Fibroblast of skin of abdomen (primary cell): ENCODE measurements at places on chromosomes 12 and 14.

GRCh38 chr12:102023343-102023930, 38.4 kb downstream of the WASHC3 start:
- peak; percentile 58 for DNase-seq

GRCh38 chr12:19953734-19954133, 414.6 kb upstream of the PDE3A start:
- DNase-seq, result no peak

- no peak for DNase-seq
Measured at GRCh38 chr14:81303258-81303935, 82.6 kb upstream of the GTF2A1 start.

DNA sequence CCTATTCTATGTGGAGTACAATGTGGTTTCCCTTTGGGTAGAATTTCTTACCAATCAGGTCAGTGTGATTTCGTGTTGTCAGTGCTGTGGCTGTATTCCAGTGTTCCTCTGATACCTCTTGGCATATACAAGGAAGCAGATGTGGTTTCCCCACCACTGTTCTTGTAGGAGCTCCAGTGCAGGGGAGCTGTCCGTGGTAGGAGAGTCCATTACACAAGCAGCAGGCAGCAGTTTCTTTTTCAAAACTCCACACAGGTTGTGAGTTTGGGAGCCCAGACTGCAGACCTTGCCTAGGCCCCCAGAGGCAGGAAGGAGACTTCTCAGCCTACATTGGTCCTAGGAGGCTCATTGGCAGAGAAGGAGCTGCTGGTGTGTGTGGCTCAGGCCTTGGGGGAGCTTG, 452.8 kb downstream of the AACS start:
- DNase-seq, result no peak

DNA sequence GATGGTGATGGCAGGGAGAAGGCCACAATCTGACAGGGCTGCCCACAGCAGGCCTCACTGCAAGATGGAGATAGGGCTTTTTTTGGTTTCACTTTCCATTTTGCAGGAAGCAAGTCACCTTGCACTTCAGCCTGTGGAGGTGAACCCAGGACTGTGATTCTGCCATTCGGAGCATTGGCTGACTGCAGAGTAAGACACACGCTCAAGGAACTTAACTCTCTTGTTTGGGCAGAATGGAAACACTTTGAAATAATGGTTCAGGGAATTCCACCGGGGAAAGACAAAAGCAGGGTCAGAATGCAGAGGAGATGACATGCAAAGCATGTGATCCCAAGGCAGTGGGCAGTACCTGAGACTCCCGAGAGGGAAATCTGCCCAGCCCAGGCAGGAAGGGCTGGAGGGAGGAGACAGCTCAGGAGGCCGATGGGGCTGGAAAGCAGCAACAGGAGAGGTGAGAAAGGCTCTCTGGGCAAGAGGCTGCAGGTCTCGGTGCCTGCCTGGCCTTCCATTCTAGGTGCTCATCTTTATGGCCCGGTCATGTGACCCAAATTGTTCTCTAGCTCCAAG, 58.7 kb upstream of the PRMT8 start:
- DNase-seq, result no peak

GRCh38 chr12:46217541-46218321, 51.1 kb downstream of the SLC38A1 start:
- no peak for DNase-seq

- DNase-seq, result peak; percentile 4
Measured at GRCh38 chr12:113684053-113684907, 212.6 kb upstream of the LHX5 start.

DNA sequence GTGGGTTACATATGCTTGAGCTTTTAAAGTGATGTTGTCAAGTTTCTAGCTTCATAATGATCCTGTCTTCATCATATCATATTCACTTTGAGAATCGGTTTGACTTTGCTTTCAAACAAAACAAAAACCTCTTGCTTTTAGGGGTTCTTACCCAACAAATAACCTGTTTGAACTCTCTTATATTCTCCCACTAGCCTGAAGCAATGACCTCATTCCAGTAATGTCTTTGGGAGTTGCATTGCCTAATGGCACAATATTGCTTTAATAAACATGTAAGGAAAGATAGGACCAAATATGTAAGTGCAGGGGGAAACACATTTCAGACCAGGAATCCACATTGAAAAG, 27.7 kb downstream of the WBP11 start:
- DNase-seq, result no peak

GRCh38 chr14:100078997-100079725, 13.9 kb downstream of the EVL start:
- peak; percentile 80 for DNase-seq

DNA sequence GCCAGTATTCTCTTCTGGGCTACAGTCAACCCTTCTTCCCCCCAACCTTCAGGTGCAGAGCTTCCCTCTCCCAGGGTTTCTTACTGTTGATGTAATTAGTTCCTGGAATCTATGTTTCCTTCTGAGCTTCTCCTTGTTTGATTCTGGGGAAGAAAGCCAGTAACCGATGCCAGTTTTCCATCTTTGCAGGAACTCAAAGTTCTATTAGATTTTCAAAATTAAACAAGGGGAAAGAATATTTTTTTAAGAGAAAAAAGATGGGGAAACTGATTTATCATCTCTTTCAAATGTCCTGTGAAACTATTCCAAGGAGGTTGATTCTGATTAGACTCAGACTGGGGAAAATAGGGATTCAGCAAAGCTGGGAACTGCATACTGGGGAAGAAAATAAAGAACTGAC, 17.9 kb upstream of the FAM234B start:
- no peak for DNase-seq

DNA sequence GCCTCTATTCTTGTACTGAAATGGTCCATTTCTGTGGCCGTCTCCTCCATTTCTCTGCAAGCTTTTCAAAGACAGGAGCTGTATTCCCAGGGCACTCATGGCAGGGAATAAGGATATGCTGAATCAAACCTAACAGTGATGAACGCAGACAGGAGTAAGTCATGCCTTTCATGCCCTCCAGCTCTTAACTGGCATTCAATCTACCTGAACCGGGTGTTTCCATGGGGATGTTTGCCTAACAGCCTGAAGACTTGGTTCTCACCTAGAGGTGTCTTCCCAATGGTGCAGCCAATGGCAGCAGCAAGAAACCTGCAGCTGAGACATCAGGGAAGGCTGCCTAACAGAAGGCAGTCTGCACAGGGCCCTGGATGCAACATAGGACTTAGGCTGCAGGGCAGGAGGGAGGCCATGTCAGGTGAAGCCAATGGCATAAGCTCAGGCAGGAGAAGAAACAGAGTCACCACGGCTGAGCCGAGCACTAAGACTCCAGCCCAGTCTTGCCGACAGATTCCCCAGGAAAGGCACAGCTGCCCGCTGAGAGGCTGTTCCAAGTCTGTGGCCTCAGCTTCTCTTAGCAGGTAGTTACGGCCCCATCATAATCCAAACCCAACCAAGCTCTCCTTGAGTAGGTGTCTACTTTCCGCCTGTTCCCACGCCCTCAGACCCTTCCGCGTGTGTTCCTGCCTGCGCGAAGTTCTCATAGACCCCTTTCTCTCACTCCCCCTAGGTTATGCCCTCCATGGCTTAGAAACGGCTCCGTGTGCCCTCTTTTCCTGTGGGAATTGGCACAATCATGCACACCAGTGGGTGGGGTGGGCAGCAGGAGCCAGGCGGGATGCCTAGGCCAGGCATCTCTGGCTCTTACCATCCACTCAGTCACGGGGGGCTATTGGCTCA, 44.1 kb downstream of the VWF start:
- DNase-seq, result no peak

DNA sequence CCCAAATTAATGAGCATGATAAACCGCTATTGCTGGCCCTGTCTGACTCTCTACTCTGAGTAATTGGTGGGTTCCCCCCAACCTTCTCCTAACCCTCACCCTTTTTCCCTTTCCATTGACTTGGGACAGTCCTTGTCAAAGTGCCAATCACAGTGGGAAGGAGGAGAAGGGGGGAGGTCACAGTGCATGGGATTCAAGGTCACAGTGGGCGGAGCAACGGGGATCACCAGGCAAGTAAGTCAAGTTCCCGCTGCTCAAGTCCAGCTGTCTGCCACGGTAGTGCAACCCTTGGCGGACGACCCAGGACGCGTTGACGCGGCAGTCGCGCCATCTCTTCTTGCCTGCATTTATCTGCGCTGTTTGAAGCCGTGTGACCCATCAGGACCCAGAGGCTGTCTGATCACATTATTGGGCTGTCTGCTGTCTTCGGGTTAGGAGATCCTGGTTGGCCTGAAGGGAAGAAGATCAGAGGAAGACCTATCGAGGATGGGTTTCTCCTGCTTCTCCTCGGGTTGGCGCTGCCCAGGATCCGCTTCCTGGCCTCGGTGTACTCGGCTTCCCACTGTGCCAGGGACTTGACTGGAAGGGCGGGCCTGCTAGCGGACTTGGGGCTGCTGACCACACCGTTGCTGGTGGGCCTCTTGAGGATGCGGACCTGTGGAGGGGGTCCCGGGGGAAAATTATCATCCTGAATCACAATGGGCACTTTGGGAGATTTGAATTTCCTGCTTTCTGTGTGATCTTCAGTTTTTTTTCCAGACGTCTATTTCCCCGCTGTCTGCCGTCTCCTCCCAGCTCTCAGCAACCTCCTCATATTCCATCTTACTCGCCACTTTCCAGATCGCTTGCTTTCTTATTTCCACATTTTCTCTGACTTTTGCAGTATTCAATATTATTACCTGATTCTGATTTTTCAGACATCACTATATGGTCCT, 3.1 kb upstream of the MDM2 start:
- DNase-seq, result no peak

DNA sequence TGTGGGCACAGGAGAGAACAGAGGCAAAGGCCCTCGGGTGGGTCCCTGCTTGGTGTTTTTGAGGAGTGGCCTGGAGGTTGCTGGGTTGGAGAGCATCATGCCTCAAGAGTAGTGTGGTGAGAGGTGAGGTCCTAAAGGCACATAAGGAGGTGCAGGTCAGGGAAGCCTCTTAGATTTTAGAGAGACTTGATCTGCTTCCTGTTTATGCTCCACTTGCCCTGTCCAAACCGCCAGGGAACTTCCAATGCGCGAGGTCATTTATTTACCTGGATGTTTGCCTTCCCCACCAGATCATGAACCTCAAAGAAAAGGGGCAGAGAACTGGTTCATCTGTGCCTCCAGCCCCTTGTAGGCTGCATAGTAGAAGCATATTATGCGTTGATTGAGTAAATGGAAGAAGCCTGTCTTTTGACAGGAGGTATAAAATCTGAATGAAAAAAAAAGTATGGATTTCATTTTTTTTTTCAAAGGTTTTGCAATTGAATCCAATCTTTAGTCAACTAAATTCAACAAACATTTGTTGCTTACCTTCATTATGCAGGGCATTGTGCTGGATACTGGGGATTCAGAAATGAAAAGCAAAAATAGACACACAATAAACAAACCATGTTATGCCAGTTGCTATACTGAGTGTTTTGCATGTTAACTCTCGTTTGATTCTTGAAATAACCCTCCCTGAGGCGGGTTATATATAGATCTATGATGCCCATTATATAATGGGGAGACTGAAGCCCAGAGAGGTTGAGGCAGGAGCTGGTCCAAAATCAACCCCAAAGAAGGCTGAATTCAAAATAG, 485.2 kb downstream of the VRK1 start:
- no peak for DNase-seq

DNA sequence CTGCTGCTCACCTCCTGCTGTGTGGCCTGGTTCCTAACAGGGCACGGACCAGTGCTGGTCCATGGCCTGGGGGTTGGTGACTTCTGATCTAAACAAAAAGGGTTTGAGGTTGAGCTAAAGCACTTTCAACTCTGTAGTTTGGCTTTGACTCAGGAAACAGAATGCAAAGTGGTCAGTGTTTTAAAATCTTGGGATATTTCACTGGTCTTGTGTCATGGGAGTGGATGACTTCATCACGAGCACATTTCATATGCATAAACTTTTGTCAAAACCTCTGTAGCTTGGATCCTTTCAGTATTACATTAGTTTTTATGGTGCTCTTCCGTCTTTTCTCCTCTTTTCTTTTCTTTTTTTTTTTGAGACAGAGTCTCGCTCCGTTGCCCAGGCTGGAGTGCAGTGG, 25.6 kb downstream of the FAM161B start:
- no peak for DNase-seq

DNA sequence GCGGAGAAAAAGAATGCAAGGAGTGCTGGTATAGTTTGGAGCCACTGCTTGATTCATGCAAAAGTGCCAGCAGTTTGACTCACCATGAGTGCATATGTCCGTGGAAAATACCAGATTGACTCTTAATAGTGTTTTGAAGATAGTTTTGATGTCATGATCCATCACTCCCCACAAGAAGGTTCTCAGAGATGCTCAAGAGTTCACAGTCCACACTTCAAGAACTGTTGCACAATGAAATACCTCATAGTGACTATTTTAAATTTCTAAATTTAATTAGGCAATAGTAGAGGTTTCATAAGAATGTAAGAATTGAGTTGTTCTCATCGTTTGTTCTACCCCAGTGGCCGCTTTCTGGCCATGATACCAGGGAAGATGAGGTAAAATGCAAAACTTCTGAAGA, 286.6 kb upstream of the RGS6 start:
- peak; percentile 63 for DNase-seq

GRCh38 chr12:132169376-132169775, 25.1 kb downstream of the NOC4L start:
- no peak for DNase-seq

DNA sequence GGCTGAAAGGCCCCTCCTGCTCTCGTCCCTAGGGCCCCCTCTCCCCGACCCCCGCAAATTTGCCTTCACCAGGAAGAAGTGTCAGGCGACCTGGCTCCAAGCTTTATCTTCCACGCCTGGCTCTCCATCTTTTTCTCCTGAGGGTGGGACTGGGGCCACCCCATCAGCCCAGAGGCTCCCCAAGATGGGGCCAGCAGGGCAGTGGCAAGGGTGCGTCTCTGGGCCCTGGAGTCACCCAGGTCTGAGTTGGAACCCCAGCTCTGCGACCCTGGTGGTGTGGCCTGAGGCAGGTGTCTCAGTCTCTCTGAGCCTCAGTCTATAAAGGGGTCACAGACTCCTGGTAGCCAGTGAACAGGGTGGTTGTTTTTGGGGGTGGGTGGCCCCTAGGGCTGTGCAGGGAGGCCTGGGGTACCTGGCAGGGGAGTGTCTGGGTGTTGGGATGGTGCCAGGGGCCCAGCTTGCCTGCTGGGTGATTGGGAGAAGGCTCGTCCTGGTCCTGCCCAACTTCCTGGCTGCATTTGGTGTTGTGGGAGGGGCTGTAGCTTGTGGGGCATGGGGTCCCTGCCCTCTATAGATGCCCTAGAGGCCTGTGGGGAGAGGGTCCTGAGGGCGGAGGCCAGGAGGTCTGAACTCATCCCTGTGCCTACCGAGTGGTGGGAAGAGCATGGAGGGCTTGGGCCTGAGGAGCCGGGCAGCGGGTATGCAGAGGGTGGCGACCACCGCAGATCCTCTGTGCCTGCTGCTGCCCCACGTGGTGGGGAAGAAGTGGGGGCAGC, 7.6 kb downstream of the KIF26A start:
- no peak for DNase-seq
